ENCODE measurements at places on chromosomes 16 and 17.

DNA sequence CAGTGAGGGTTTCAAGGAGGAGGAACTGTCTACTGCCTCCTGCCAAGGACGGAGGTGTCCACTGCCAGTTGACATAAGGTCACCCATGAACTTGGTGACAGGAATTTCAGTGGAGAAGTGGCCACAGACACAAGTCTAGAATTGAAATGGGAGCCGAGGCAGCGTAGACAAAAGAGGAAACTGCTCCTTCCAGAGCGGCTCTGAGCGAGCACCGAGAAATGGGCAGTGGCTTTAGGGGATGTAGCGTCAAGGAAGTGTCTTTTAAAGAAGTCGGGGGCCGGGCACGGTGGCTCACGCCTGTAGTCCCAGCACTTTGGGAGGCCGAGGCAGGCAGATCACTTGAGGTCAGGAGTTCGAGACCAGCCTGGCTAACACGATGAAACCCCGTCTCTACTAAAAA is 3.1 kb upstream of the SERPINF1 start:
- DNase-seq = no peak

DNA sequence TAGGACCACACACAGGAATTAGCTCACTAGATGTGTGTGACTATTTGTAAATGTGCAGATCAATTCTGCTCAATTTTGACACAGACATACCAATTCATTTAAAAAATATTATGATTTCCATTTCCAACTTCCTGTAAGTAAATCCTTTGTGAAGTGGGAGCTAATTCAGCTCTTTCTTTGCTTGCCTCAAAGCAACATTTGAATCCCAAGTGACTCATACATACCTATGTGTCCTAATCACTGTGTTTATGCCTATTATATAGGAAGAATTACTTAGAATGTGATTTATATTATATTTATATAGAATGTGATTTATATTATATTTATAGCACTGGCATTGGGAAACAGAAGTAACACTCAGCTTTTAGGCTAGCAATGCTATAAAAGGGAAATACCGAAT is 195.9 kb upstream of the C17orf78 start:
- DNase-seq = no peak

GRCh38 chr16:19179546-19180490 is 11.8 kb downstream of the SYT17 start:
- no peak for DNase-seq

- DNase-seq = no peak
Observed at GRCh38 chr17:31413874-31414549, 22.5 kb downstream of the RAB11FIP4 start.

DNA sequence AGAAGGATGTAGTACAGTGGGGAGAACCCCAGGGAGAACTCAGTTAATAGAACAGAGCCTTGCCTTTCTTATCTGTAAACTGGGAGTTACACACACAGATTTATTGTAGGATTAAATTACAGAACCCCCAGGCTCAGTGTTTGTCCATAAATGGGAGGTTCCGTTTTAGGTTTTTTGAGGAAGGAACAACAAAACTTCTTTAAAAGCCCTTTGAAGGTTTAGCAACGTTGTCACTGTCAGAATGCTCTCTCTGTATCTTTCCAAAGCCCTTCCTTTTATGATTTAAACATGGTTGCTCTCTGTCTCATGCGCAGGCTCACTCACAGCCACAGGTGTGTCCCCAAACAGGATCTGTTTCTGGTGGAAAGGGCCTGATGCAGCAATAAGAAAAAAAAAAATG is 9.4 kb upstream of the GNA13 start:
- no peak for DNase-seq

DNA sequence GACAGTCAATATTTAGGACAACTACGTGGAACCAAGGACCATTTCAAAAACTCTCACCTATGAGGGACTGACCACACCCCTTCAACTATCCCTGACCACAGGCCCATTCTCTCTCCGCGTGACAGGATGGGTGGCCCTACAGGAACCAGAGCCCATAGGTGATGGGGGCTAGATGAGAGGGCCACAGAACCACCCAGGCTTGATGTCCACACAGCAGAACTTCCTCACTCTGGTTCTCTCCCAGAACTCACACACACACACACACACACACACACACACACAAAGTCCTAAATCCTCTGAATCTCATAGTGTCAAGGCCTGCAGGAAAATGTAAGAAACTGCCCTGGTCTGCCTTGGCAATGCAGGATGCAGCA is 1.5 kb downstream of the ZNF319 start:
- no peak for DNase-seq

- no peak for DNase-seq
Observed at GRCh38 chr17:65985571-65985970, 206.4 kb downstream of the CEP112 start.

GRCh38 chr17:29930409-29931010 is 482 bp upstream of the SSH2 start:
- no peak for DNase-seq

DNA sequence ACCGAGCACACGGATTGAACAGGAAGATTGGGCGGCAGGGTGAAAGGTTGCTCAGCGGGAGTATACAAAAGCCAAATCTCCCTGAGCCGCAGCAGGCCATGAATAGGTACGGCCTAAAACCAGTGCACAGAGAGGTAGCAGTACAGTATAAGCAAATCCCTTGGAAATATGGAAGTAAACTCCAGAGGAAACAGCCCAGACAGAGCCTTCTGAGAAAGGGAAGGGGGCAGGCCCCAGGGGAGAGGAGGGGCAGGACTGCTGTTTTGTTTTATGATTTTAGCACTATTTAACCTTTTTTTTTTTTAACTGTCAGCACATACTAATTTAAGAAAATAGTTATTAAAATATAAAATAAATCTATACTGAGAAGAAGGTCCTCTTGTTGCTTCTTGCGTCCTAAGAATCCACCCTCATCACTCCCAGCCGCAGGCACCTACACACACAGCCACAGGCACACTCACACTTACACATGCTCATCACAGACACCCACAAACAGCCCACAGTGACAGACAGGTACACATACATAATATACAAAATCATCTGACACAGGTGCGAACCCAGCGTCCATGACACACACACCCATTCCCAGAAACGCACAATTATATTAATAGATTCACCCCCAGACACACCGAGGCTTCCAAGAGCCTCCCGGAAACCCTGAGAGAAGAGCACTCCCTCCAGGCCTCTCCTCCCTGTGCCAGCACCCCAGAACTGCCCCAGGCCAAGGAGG is 12.8 kb downstream of the PLXDC1 start:
- no peak for DNase-seq

- DNase-seq = no peak
Observed at GRCh38 chr17:8068736-8069586, 18.6 kb downstream of the ALOX12B start.

DNA sequence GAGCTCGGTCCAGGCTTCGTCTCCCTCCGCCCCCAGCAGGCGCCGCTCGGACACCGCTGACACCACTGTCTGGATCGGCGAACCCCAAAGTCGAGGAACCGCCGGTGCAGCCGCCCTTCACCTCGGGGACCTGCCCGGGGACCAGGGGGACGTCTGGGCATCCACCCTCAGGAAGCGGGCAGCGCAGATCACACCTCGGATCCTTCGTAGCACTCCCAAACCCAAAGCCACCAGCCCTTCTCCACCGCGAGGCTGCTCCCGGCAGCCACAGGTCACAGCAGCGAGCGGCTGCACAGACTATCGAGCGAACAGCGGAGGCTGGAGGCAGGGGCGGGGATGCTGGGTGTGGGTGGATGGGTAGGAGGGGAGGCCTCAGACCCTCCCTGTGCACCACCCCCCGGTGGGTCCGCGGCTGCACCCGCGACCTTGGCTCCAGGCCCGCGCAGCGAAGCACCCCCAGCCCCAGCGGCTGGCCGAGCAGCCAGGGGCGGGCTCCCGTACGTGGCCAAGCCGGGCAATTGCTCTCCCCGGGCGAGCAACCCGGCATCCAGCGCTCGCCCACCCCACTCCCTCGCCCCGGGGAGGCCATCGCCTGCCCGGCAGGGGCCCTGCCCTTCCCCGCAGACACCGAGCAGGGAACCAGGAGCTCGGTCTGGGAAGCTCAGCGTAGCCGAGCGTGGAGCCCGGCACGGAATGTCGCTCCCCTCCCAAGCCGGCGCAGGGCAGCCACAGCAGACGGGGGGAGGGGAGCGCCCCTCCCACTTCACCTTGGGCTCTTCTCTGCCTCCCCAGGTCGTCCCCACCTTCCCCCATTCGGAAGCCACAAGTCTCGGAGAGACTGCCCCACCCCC is 1.0 kb downstream of the SDK2 start:
- DNase-seq = no peak

DNA sequence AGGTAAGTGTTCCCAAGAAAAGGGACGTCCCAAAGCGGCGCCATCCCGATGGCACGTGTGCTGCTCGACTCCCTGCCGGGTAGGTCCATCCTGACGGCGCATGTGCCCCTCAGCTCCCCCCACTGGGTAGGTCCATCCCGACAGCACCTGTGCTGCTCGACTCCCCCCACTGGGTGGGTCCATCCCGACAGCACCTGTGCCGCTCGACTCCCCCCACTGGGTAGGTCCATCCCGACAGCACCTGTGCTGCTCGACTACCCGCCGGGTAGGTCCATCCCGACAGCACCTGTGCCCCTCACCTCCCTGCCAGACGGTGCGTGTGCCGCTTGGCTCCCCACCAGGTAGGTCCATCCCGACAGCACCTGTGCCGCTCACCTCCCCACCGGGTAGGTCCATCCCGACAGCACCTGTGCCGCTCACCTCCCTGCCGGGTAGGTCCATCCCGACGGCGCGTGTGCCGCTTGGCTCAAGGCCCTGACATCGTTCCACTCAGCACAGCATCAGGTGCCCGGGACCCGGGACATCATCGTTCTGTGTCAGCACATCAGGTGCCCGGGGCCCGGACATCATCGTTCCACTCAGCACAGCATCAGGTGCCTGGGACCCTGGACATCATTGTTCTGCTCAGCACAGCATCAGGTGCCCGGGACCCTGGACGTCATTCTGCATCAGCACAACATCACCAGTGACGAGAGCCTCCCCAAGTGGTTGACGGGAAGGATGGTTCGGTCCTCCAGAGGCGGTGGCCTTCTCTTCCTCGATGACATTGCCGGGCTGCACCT is 5.7 kb upstream of the FN3K start:
- DNase-seq = no peak

GRCh38 chr16:67782567-67783352 is 23.6 kb downstream of the RANBP10 start:
- no peak for DNase-seq

DNA sequence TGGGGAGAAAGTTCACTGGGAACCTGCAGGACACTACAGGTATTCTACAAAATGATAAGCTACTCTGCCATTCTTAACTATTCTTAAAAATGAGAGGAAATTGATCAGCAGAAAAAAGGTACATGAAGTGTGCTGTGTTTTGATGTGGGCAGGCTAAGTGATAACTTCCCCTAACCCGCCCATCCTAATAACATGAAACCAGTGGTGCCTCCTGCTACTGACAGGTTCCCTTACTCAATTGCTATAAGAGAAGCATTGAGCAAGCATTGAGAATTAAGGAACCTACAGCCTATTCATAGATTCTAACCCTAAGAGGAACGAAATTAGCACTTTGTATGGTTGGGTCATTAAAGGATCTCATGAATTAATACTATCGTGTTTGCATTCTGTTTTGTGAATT is 18.9 kb downstream of the XYLT1 start:
- DNase-seq = no peak

- no peak for DNase-seq
Observed at GRCh38 chr16:63749276-63749675, 1372.6 kb downstream of the CDH11 start.

DNA sequence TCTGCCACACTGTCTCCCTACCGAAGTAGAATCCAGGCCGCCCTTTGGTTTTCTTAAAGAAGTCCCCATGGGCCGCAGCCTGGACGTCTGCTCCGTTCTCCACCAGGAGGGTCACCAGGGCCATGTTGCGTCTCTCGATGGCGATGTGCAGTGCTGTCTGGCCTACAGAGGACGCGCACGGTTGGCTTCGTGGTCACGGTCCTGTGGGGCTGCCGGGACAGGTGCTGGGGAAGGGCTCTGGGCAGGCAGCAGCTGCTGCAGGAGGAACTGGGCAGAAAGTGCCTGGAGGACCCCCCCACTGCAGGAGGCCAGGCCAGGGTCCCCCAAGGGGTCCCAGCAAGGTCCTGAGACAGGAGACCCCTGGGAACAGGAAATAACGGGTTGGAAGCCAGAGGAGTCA is 19.0 kb downstream of the TRPV1 start:
- no peak for DNase-seq

- no peak for DNase-seq
Observed at GRCh38 chr16:68229431-68230175, 6.3 kb downstream of the ESRP2 start.

GRCh38 chr16:78292844-78293380 is 193.5 kb downstream of the WWOX start:
- no peak for DNase-seq

DNA sequence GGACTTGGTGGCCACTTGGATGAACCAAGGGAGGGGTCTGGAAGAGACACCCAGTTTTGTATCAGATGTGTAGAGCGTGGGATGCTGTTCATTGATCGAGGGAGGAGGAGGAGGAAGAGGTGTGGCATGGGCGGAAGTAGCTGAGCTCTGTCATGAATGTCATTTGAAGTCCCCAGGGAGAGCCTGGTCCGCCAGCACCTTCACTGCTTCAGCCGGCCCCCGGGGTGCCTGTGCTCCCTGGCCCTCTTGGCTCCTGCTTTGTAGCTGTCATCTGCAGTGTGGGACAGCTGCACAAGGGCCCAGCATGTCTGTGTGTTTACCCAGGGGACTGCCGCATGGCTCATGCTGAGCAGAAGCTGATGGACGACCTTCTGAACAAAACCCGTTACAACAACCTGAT is 75.4 kb upstream of the RBL2 start:
- DNase-seq = no peak

DNA sequence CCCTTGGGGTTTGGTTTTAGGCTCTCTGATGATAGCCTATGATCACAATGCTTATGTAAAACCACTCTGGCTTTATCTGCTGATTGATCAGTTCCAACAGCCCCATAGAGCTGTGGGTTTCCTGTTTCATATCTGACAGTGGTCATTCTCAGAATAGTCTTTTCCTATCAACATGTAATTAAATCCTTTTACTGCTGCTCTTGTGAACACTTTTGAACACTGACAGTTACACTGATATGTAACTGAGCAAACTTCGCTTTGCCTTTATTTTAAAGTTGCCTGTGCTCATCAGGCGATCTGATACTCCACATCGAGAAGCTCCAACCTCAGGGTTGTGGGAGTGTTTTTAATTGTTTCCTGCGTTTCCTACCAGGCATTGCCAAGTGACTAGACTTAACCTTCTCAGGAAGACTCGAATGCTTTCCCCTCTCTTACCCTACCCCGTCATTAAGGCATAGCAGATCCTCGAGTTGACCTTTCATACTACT is 17.3 kb upstream of the CLEC18B start:
- DNase-seq = no peak

DNA sequence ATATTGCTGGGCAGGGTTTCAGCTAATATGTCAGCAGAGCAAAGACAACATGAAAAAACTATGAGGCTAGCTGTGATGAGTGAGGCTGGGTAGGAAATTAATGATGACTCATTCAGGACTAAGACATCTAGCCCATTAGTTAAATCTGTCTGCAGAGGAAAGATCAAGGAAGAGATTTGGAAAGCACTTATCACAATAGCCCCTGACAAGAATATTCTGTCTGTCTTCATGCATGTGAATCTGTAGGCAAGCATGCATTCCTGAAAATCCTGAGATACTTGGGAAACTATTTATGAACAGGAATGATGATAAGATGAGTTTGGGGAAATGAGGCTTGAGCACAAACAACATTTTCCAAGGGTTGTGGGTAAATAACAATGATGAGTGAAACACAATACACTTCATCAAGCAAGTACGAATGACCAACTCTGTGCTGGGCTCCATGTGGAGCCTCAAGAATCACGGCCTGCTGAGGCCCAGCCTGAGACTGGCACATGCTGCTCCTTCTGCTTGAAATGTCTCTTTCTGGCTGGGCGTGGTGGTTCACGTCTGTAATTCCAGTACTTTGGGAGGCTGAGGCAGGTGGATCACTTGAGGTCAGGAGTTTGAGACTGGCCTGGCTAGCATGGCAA is 96.5 kb upstream of the ASIC2 start:
- no peak for DNase-seq
